ENCODE measurements at places on chromosomes 4 and X. TPM values are rescaled to one million over a fixed set of nuclear protein-coding genes. Genes with fewer than 3 reads are reported as not detected.

The FAM133A gene
- total RNA-seq = not detected

The BRS3 gene
- total RNA-seq = not detected

The FAM9C gene
- total RNA-seq = not detected

The EFHC2 gene
- total RNA-seq = 0.22 TPM

The FOXR2 gene
- total RNA-seq = not detected

The CLDN34 gene
- total RNA-seq = not detected

The SMR3A gene
- not detected for total RNA-seq

The PNCK gene
- total RNA-seq = 5.7 TPM

The ADAM29 gene
- not detected for total RNA-seq

The TREX2 gene
- 6.6 TPM for total RNA-seq

The TLR8 gene
- total RNA-seq = 3.1 TPM

The AADAT gene
- total RNA-seq = 1.1 TPM

The FAM9A gene
- not detected for total RNA-seq

GRCh38 chrX:11768039-11768438 is 10.0 kb downstream of the MSL3 start:
- H3K27ac ChIP-seq = no peak overlapping the region
- no peaks in the 10 kb centered on the region for H3K27me3 ChIP-seq
- peaks cover 82% of the 10 kb centered on the region for H3K36me3 ChIP-seq

DNA sequence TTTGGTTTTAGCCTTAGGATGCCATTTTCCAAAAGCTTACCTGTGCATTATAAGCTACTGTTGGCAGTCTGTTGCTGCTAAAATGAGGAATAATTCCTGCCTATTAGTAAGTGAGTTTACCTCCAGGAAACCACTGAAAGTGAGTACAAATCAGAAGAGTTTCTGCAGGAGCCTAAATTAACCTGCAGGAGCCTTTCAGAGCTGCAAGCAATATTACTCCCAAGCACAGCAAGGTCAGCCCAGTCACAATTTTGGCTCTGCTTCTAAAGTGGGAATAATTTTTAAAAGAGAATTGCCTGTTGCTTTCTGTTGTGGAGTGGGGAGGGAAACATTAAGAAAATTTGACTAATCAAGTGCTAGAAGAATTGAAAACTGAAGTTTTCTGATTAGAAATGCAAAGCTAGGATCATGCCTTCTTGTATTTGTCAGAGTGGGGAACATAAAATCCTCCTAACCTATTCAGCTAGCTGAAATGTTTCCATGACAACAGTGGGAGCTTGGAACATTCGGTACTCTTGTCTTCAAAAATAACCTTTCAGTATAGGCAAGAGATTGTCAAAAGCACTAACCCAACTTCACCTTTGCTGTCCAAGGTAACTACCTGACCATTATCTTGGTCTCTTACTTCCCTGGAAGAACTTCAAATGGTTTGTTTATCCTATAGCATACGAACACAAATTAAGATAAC is 193.2 kb downstream of the COMMD8 start:
- no peak overlapping the region for H3K27ac ChIP-seq
- no peak for DNase-seq
- H3K4me1 ChIP-seq = no peaks in the 10 kb centered on the region
- no peak overlapping the region for H3K4me3 ChIP-seq
- H3K27me3 ChIP-seq = no peaks in the 10 kb centered on the region

DNA sequence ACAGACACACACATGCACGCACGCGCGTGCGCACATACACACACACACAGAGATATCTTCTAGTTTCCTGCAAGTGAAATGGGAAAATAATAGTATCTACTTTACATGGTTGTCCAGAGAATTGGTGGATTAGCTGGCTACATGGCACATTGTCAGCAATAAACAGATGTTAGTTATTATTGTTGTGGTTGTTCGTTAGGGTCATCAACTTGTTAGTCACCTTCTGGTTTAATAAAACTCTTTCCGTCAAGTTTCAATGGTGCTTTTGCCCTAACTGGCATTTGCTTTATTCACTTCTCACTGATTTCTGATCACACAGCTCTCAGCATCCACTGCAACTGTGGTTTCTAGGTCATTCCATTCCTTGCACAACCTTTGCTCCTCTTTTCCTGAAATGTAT is 25.4 kb upstream of the RASL11B start:
- no peaks in the 10 kb centered on the region for H3K36me3 ChIP-seq
- DNase-seq = no peak
- no peak overlapping the region for H3K27ac ChIP-seq

DNA sequence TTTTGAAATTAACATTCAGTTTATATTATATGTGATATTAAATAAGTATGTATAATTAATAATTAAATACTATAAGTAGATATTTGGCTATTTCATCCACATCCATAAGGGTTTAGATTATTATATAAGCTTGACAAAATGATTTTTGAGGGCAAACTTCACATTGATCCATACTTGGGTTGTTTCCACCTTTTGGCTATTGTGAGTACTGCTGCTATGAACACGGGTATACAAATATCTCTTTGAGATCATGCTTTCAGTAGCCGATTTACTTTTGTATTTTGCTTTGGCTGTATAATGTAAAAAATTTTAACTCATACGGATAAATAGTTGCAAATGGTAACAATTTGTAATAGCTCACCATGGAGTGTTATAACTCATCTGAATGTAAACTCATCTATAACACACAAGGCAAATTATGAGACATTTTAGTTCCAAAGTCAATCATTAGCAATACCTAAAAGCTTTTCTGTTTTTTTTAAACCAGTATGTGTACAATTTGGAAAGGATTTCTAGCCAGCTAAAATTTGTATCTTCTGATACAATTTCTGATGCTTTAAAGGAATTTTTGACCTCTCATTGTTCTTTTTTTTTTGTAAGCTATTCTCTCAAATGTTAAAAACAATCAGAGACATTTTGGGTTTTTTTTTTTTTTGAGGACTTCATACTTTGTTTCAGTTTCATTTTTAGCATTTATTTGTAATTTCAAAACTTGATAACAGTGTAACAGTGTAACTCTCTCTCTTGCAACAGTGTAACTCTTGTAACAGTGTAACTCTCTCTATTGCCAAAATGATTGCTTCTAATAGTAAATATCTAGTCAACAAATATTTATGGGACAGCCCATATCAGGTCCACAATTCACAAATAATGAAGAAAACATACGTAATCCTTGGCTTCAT is 51.8 kb upstream of the ARX start:
- no peaks in the 10 kb centered on the region for H3K36me3 ChIP-seq
- no peak for DNase-seq
- no peaks in the 10 kb centered on the region for H3K4me1 ChIP-seq

GRCh38 chr4:177386278-177386815 is 55.9 kb downstream of the AGA start:
- no peaks in the 10 kb centered on the region for H3K36me3 ChIP-seq
- no peaks in the 10 kb centered on the region for H3K27me3 ChIP-seq
- no peaks in the 10 kb centered on the region for H3K4me1 ChIP-seq
- no peak overlapping the region for H3K27ac ChIP-seq
- H3K4me3 ChIP-seq = no peak overlapping the region
- DNase-seq = no peak

- H3K27ac ChIP-seq = no peak overlapping the region
- H3K27me3 ChIP-seq = no peaks in the 10 kb centered on the region
- no peak overlapping the region for H3K4me3 ChIP-seq
- peak; percentile 1 for DNase-seq
Observed at GRCh38 chr4:105061136-105061696, 85.5 kb upstream of the TET2 start.

GRCh38 chr4:25450491-25450901 is 73.4 kb downstream of the ANAPC4 start:
- H3K4me3 ChIP-seq = no peak overlapping the region
- H3K27me3 ChIP-seq = no peaks in the 10 kb centered on the region
- no peaks in the 10 kb centered on the region for H3K36me3 ChIP-seq

GRCh38 chr4:172986114-172986513 is 182.5 kb upstream of the GALNT7 start:
- H3K27ac ChIP-seq = peak overlapping the region; percentile 87
- no peak for DNase-seq
- H3K4me1 ChIP-seq = peaks cover 61% of the 10 kb centered on the region
- no peaks in the 10 kb centered on the region for H3K36me3 ChIP-seq
- no peaks in the 10 kb centered on the region for H3K27me3 ChIP-seq
- no peak overlapping the region for H3K4me3 ChIP-seq

- no peak overlapping the region for H3K27ac ChIP-seq
- H3K36me3 ChIP-seq = no peaks in the 10 kb centered on the region
- H3K27me3 ChIP-seq = no peaks in the 10 kb centered on the region
- H3K4me1 ChIP-seq = no peaks in the 10 kb centered on the region
- no peak for DNase-seq
Observed at GRCh38 chrX:82208975-82209374, 1007.1 kb downstream of the SH3BGRL start.

GRCh38 chrX:47936940-47937317 is 66.9 kb downstream of the ZNF182 start:
- no peak for DNase-seq
- no peaks in the 10 kb centered on the region for H3K27me3 ChIP-seq
- H3K36me3 ChIP-seq = no peaks in the 10 kb centered on the region
- H3K4me3 ChIP-seq = no peak overlapping the region
- no peak overlapping the region for H3K27ac ChIP-seq

GRCh38 chr4:40923316-40924095 is 173.8 kb downstream of the NSUN7 start:
- no peaks in the 10 kb centered on the region for H3K36me3 ChIP-seq
- no peak for DNase-seq
- H3K4me1 ChIP-seq = no peaks in the 10 kb centered on the region
- no peaks in the 10 kb centered on the region for H3K27me3 ChIP-seq
- H3K4me3 ChIP-seq = no peak overlapping the region

DNA sequence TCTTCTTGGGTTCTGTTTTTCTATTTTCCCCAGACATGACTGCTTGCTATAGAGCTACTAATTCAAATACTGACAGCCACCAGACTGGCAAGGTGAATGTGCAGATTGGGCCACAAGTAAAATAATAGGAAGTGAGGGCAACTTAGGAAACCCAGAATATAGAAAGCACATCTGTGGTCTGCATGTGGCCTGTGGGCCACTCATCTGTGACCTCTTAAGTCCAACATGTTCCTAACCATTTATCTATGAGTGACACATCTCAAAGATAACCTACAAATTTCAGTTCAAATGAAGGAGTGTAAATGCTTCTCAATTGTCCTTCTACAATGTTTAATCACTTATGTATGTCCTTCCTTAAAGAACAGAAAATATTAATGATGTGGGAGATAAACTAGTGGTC is 128.9 kb downstream of the REELD1 start:
- no peak overlapping the region for H3K4me3 ChIP-seq
- no peaks in the 10 kb centered on the region for H3K4me1 ChIP-seq
- DNase-seq = no peak
- no peaks in the 10 kb centered on the region for H3K27me3 ChIP-seq

DNA sequence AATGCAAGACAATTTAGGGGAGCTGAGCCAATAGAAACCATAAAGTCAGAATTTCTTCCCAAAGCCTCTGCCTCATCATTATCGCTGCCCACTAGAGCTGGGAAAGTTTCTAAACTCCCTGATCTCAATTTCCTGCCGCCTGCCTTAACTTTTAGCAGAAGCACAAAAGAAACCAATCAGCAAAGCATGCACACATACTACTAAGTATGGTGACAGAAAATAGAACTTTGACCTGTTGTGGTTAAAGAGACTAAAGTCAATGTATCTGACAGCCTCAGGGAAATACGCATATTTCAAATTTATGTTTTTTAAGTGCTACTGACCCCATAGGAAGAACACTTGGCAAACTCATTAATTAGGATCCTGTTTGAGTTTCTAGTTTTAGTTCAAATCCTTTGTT is 10.1 kb downstream of the STK26 start:
- no peaks in the 10 kb centered on the region for H3K36me3 ChIP-seq
- DNase-seq = no peak
- H3K4me3 ChIP-seq = no peak overlapping the region
- no peak overlapping the region for H3K27ac ChIP-seq
- H3K4me1 ChIP-seq = no peaks in the 10 kb centered on the region

GRCh38 chr4:138010639-138011038 is 231.5 kb downstream of the SLC7A11 start:
- no peaks in the 10 kb centered on the region for H3K36me3 ChIP-seq
- H3K4me3 ChIP-seq = no peak overlapping the region

DNA sequence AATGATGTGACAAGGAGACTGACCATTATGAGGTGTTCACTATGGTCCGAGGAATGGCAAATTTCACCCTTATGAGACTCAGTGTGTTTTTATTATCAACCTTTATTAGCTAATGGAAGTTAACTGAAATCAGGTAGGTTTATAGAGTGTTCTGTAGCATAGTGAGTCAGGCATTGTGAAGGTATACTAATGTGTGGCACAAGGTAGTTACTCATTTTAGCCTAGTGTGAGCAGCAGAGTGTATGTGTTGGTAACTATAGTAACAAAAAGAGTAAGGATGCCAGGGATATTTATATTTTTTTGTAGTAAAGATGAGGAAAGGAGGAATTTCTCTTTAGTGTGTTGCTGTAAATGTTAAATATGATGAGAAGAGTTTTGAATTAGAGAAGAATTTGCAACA is 12.0 kb downstream of the PDLIM5 start:
- no peaks in the 10 kb centered on the region for H3K36me3 ChIP-seq
- no peak overlapping the region for H3K27ac ChIP-seq
- H3K27me3 ChIP-seq = no peaks in the 10 kb centered on the region
- H3K4me1 ChIP-seq = no peaks in the 10 kb centered on the region

GRCh38 chr4:114607056-114607455 is 8.4 kb downstream of the UGT8 start:
- no peaks in the 10 kb centered on the region for H3K36me3 ChIP-seq
- DNase-seq = no peak
- no peaks in the 10 kb centered on the region for H3K4me1 ChIP-seq
- H3K27me3 ChIP-seq = no peaks in the 10 kb centered on the region

DNA sequence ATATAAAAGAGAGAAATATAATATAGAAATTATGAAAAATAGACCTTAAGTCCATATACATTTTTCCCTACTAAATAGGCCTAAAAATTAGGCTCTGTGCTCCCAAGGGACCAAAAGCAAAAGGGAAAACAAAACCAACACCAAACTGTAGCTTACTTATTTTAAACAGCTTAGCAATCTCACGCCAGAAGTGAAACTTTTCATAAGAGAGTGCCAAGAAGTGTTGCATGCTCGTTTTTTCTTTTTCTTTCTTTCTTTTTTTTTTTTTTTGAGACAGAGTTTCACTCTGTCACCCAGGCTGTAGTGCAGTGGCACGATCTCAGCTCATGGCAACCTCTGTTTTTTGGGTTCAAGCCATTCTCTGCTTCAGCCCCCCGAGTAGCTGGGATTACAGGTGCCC is 250.4 kb downstream of the TMA16 start:
- no peak overlapping the region for H3K27ac ChIP-seq
- no peaks in the 10 kb centered on the region for H3K36me3 ChIP-seq

- H3K27me3 ChIP-seq = no peaks in the 10 kb centered on the region
- H3K36me3 ChIP-seq = no peaks in the 10 kb centered on the region
- H3K4me1 ChIP-seq = peaks cover 5% of the 10 kb centered on the region
Observed at GRCh38 chr4:80333121-80333520, 2.4 kb upstream of the CFAP299 start.

- no peak overlapping the region for H3K27ac ChIP-seq
- DNase-seq = no peak
- no peaks in the 10 kb centered on the region for H3K4me1 ChIP-seq
- no peaks in the 10 kb centered on the region for H3K27me3 ChIP-seq
- no peaks in the 10 kb centered on the region for H3K36me3 ChIP-seq
Observed at GRCh38 chr4:99654361-99654761, 3.3 kb downstream of the C4orf54 start.

- H3K4me3 ChIP-seq = no peak overlapping the region
- no peaks in the 10 kb centered on the region for H3K36me3 ChIP-seq
- H3K4me1 ChIP-seq = no peaks in the 10 kb centered on the region
- DNase-seq = no peak
- no peaks in the 10 kb centered on the region for H3K27me3 ChIP-seq
Observed at GRCh38 chrX:19689170-19689779, 174.0 kb upstream of the MAP3K15 start.

Measured in esophagus squamous epithelium (tissue), 5 donors.